ENCODE measurements at places on chromosomes 6 and 20.
A peak's percentile ranks its signal among the peaks of the same experiment; 100 is the strongest.

DNA sequence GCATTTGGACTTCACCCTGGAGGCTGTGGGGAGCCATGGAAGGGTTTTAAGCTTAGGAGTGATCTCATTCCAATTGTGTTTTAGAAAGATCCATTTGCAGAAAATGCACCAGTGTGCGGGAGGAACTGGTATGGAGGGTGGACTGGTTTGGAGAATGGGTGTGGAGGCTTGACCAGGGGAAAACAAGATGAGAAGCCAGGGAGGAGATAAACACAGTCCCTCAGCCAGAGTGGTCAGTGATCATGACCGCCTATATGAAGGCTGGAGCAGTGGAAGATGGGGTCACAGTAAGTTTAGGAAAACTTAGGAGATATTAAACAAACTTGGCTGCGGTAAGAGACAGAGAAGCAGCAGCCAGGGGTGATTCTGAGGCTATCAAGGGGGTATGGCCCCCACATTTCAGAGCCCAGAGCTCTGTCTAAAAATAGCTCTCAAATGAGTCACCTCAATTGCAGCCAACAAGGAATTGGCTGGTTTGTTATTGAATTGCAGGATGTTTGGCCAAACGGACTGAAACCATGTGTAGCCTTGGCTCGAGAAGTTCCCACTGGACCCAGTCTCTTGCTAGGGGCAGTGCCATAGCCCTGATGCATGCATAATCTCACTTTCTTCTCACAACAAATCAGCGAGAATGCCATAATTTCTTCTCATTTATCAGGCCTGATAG is 159.9 kb upstream of the TOP1 start:
- no peak for DNase-seq

- peak; percentile 93 for DNase-seq
Measured at GRCh38 chr6:27894839-27895762, 17.1 kb downstream of the OR2B2 start.

DNA sequence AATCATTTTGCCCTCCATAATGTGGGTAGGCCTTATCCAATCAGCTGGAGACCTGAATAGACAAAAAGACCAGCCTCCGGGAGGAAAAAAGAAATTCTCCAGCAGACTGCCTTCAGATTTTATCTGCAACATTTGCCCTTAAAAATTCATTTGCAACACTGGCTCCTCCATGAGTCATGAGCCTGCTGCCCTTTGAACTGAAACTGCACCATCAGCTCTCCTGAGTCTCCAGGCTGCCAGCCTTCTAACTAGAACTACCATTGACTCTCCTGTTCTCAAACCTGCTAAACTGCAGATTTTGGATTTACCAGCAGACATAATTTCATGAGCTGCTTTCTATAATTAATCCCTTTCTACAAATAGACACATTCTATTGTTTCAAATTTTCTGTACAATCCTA is 223.9 kb upstream of the THEMIS start:
- no peak for DNase-seq

- DNase-seq: no peak
Measured at GRCh38 chr6:157261606-157262005, 61.7 kb downstream of the TMEM242 start.

- DNase-seq: no peak
Measured at GRCh38 chr20:47009784-47010183, 115.1 kb downstream of the EYA2 start.

GRCh38 chr6:36679043-36679833 is 724 bp downstream of the CDKN1A start:
- peak; percentile 43 for DNase-seq

GRCh38 chr6:162873537-162873936 is 145.8 kb downstream of the PACRG start:
- no peak for DNase-seq

DNA sequence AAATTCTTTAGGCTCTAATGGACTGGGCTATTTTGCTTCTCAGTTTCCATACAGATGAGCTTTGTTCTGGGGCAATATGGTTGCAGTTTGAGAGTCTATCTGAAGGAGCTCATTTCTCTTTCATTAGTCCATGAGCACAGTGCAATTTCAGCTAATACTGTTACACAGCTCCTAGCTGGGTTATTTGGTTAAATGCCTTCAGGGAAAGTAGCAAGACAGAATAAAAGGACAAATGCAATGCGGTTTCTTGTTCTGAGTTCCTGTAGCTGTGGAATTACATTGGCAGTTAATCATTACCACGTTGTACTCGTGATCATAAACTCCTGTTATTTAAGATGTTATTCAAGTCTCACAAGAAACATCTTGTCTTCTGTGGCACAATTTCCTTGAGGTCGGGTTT is 127.7 kb downstream of the BFSP1 start:
- no peak for DNase-seq

GRCh38 chr6:5904532-5904931 is 102.2 kb downstream of the NRN1 start:
- DNase-seq: no peak

- peak; percentile 77 for DNase-seq
Measured at GRCh38 chr6:169452117-169452868, 198.6 kb upstream of the THBS2 start.

DNA sequence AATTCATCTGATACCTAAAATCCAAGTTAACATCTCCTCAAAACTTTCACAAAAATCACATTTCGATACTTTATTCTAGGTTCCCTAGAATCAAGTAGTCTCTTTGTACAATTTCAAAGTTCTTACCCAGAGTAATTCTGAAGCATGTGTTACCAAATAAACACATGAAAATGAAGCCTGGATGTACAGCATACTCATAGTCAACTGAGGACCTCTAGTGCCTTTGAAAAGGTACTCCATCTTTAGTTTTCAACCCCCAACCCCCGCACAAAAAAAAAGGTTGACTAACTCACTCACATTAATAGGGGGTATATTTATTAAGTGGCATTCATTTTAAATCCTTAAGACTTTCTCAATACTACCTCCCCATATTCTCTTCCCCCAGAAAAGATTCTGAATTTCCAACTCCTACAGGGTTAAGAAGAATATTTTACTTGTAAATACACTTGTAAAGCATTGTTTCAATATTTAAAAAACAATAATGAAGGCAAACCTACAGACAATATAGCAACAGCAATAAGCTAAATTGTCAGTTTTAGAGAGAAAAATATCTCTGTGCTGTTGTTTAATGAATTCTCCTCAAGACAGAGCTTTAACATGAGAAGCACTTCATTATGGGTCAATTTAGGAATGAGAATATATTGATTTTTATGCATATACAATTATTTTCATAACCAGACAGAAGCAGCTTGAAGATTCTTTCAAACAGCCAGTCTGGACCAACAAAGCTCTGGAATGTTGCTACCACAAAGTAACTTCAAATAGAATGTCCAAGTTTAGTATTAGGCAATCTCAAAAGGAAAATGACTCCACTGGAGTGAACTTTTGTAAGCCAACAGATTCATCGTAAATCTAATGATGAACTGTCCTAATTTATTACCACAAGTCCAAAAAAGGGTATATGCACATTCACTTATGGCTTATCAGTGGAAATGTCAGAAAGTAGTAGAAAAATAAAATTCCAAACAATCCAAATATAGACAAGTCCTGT is 3.3 kb downstream of the PLN start:
- peak; percentile 67 for DNase-seq

DNA sequence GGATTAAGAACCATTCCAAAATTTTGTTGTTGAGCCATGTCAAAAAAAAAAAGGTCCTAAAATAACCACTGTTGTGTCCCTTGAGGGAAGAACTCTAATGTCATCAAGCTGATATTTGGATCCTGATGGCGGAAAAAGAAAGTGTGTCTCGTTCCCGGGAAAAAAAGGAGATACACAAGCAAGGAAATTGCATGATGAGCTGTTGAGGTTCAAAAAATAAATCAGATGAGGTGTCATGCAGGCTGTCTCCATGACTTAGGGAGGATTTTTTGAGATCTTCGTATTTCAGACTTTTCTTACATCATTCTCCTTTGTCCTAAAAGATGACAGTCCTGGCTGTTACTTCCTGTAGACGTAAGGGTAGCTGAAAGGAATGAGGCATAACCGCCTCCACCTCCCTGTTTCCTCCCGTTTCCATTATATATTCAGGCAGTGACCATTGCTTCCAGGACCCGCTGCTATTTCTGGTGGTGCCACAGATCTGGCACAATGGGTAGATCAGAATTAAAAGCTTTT is 117.3 kb upstream of the TNFAIP3 start:
- DNase-seq: peak; percentile 33

GRCh38 chr6:53192682-53193188 is 44.1 kb upstream of the GCM1 start:
- DNase-seq: no peak

DNA sequence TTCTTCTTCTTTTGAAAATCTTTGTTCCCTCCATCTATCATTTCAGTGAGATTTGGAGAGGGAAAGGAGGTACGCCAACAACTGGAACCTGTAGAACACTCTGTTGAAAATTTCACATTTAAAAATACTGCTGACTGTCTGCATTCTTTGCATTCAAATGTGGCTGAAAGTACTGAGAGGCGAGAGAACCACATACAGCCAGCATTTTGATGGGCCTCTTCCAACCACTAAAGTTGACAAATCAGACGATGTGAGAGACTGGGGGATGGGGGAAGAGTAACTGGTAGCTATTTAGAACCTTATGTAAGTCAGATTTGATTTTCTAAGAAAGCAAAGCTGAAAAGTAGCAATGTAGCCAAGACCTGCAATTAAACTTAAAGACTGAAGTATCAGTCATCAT is 77.5 kb downstream of the FKBP5 start:
- DNase-seq: no peak

DNA sequence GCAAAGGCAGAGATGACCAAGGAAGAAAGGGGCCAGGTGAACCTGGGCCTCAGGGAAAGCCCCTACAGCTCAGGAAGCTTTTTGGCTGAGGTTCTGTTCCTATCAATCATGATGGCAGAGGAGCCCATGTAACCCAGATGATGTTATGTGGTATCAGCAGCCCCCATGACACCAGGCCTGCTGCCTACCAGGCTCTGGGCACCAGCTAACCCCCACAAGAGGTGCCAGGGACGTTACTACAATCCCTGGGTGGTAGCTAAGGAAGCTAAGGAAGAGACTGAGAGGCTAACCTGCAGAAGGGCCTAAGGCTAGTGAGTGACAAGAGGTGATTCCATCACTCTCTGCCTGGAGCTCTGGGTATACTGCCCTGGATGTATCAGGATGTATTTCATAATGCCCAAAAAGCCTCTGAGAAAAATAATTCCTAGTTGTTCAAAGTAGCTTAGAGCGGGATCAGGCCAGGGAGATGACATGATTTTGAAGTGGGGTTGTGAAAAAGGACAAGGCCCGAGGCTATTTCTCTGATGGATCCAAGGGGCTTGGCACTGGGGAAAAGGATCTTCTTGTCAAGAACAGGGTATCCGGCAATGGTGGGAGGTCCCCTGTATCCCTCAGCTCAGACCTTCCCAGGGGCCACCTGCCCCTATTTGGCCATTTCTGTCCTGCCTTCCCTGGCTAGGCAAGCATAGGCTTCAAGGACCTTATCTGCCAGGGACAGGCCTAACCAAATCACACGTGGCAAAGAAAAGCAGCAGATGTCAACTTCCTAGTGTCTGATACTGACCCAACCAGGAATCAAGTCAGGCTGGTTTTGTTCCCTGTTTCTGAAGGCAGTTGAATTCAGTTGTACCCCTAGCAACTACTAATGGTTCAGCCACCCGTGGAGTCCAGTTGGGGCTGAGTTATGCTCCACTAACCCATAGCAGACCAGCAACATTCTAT is 41.3 kb downstream of the PANK2 start:
- DNase-seq: no peak

DNA sequence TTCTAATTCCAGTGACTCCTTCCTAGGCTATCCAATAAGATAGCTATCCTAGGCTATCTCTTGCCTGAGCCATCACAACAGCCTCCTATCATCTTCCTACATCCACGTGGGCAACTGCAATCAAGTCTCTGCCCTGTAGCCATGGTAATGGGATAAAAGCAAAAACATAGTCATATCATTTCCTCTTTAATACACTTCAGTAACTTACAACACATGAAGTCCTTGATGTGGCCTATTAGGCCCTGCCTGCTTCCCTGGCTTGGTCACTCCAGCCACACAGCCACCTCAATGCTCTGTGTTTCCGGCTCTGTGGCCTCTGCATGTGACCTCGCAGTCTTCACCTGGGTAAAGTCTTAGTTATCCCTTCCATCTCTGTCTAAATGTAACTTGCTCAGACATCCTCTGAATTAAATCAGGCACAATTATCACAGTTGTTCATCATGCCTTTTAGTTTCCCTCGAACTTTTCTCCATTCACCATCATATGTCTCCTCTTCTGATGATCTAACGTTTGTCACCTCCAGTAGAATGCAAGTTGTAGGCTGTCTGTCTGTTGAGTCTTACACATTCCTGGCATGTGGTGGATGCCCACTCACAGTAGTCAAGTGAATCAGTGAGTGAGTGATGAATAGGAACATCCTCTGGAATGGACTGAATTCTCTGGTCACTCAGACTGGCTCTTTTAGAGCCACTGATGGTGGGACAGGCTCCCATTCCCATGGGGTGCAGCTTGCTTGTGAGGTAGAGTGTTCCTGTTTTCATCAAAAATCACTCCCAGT is 229.4 kb downstream of the TBC1D7 start:
- no peak for DNase-seq

- DNase-seq: no peak
Measured at GRCh38 chr6:56065408-56065807, 182.0 kb downstream of the COL21A1 start.

Measured in A673 (cell line).